ENCODE measurements at places on chromosomes 7 and 10. TPM values are rescaled to one million over a fixed set of nuclear protein-coding genes. Genes with fewer than 3 reads are reported as not detected.

DNA sequence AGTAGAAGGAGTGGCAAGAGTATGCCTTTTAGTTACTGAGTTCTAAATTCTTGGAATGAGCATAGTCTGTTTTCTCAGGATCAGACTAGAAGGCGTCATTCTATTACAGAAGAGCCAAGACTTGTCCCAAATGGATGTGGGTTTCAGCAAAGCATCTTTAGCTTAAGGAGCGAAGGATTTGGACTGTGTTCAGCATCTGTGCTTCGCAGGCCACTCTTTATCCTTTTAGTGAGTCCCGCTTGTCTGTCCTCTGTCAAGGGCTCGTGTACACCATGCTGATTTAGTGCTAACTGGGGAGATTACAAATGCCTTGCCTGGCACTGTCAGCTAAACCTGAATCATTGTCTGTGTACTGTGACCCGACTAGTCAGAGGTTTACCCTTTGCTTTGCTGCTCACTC, 465.7 kb downstream of the AUTS2 start:
- no peak for DNase-seq

DNA sequence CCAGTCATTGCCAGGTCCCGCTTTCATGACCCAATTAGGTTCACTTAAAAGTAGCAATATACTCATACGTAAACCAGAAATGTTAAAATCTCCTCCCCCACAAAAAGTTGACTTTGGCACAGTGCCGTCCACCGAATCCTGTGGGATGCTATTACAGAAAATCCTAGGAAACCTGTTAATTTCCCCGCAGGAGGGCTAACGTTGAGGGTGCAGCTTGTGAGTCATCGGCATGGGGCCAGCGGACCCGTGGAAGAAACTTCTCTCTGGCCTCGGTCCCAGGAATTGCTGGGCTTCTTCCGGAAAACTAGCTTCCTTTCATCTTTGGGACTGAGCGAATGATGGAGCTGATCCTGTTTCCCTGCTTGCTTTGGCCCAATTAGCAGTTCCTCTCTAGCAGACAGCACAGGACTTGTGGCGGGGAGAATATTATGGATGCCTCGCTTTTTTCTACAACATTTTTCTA, 13.5 kb downstream of the CRYGN start:
- DNase-seq = peak; percentile 99

- peak; percentile 61 for DNase-seq
These were observed 12.3 kb downstream of the CNPY1 start for GRCh38 chr7:155533827-155534690.

DNA sequence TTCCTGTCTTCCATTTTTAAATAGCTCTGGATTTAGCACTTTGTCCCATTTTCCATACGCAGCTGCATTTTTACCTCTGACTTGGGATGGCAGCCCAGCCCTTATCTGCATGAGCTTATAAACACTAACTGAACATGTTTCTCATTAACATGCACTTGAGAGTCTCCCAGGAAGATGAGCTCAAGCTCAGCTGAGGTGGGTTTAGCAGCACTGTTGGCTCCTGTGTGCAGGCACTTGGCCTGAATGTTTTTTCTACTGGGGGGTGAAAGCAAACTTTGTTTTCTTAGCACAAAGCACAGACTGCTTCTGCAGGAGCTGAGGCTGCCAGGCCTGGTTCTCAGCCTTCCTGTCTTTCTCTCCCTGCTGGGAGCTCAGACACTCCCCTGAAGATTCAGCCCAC, 1093.6 kb upstream of the AUTS2 start:
- no peak for DNase-seq

Gene HABP2
- not detected for total RNA-seq

Gene ARL3
- total RNA-seq = 16.3 TPM

DNA sequence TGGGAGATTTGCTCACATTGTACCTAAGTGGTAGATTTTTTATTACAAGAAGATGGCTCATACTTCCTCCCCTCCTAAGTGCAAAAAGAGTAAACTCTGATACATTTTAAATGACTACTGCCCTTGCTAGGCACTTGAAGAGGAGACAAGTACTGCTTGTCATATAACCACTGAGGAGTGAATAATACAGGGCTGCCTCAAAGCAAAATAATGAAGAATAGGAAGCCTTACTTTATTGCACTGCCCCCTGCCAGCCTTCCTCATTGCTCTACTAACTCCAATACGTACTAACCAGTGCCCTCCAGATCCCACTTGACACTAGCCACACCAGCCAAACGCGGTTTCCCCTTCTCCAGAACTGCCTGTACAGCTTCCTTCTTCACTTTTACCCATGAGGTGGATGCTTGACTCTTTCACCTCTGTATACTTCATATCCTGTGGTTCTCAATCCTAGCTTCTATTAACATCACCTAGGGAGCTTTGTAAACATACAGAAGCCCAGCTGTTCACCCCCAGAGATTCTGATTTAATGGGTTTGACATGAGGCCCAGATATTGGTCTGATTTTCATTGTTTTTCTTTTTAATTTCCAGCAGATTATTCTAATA, 11.7 kb upstream of the MTERF1 start:
- DNase-seq = no peak

DNA sequence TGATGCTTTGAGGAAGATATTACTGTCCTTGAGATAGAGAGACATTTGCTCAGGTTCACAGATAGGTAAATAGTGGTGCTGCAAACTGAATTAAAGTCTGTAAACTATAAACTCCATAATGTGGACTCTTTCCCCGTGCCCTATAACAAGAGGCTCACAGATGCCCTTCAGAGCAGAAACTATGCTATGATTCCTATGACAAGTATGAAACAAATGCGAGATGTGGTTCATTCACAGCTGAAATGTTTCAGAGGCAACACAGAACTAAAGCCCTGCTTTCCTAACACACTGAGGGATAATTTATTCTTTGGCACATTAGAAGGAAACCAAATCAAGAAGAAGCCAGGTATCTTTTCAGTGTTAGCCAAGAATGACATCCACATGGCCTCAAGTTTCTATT, 13.4 kb downstream of the CHUK start:
- no peak for DNase-seq

DNA sequence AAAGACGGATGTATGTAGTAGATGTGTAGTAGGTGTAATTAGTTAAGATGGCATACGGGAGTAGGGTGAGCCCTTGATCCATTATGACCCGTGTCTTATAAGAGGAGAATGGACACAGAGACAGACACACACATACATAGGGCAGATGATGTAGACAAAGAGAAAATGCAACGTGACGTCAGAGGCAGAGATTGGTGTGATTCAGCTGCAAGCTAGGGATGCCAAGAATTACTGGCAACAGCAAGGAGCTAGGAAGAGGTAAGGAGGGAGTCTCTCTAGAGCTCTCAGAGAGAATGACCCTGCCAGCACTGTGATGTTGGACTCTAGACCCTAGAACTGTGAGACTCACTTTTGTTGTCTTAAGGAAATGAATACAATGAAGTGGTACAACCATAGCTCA, 247.0 kb upstream of the HABP2 start:
- no peak for DNase-seq

Gene INA
- 1.1 TPM for total RNA-seq

DNA sequence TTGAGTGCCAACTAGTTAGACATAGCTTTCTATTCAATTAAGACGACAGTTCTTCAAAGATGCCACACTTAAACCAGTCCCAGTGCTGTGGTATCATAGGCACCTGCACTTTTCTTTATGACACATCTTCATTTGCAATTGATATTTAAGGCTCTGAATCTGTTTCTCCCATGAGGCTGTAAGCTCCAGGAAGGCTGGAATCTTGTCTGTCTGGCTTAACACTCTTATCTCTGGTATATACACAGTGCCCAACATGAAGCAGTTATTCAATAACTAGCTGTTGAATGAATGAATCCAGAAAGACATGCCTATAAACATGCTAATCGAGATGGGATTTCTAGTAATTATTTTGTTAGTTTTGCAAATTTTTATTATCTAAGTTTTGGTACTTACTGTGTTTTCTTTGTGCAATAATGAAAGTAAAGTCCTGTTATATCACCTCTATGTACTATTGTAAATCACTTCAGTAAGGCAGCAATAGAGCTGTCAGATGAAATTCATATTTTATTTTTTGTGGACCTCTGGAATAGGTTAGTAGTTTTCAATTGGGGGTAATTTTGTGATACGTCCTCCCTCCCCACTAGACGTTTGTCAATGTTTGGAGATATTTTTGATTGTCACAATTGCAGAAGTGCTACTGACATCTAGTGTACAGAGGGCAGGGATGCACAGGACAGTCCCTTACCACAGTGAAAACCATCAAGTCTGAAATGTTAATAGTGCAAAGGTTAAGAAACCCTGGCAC, 51.3 kb upstream of the STEAP4 start:
- peak; percentile 17 for DNase-seq

Gene WDFY4
- not detected for total RNA-seq

Gene NPC1L1
- total RNA-seq = 0.21 TPM

DNA sequence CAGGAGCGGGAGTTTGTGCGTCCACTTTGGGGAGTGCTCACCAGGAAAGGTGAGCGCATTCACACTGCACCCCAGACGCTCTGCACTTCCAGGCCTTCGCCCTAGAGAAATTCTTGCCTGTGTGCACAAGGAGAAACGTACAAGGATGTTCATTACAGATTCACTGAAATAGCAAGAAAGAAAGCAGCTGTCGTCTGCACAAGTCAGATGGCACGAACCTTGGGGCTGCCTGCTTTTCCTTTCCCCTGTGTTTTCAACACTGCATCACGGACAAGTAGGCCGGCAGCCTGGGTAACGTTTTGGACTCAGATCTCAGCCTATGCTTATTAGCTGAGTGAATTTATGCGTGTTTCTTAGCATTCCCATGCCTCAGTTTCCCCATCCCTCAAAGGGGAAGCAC, 546.8 kb upstream of the FOXK1 start:
- no peak for DNase-seq

Gene GRID1
- 2.3 TPM for total RNA-seq

DNA sequence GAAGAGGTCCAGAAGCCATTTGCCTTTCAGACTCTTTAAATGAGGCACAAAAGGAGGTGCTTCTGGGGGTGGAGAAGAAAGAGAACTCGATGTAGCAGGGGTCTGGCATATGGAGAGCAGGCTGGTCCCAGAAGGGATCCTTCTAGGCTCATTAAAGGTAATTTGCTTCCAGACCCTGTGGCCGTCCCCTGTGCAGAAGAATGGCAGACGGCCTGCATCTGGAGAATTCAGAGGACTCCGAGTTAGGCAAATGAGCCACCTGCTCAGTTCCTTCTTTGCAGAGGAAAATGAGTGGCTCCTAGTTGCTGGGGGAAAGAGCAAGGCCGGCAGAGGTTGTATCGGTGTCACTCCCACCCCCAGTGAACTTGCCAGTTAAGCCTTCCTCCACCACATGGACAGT, 73.8 kb upstream of the FAM180A start:
- no peak for DNase-seq

Gene TDRD1
- total RNA-seq = not detected

GRCh38 chr7:106794276-106795083, 70.6 kb upstream of the PIK3CG start:
- DNase-seq = no peak

DNA sequence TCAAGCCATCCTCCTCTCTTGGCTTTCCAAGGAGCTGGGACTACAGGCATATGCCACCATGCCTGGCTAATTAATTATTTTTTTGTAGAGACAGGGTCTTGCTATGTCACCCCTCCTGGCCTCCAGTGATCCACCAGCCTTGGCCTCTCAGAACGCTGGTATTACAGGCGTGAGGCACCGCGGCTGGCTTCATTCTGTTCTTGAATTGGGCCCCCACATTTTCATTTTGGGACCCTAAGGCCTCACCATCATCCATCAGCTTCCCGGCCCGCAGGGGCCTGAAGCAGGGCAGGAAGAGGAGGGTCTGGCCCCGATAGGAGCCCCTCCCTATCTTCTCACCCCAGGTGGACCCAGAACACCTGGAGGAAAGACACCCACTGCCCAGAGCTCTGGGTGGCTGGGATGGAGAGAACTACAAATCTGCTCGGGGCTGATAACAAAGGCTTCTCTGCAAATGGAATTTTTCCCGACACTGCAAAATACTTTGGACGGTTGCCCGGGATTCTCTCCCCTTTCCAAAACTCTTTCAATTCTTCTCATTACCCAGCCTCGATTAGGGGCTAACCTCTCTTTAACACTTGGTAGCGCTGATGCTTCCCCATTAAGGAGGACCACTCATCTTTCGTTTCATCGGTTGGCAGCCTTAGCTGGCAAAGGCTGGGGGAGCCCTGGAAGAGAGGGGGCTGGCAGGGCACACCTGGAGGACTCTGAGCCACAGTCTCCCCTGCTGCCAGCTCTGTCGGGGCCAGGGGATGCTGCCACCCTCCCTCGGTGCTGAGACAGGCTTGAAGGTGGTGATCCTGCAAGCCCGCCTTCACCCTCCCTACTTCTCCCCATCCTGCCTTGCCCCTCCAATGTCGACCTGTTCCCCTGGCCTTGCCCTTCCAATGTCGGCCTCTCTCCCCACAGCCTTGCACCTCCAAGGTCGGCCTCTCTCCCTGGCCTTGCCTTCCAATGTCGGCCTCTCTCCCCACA, 81.0 kb upstream of the GNA12 start:
- peak; percentile 40 for DNase-seq

Gene EXOC4
- total RNA-seq = 29.4 TPM

GRCh38 chr7:120760050-120760449, 97.9 kb downstream of the TSPAN12 start:
- DNase-seq = no peak

GRCh38 chr7:128262273-128263028, 21.4 kb downstream of the LEP start:
- DNase-seq = no peak

DNA sequence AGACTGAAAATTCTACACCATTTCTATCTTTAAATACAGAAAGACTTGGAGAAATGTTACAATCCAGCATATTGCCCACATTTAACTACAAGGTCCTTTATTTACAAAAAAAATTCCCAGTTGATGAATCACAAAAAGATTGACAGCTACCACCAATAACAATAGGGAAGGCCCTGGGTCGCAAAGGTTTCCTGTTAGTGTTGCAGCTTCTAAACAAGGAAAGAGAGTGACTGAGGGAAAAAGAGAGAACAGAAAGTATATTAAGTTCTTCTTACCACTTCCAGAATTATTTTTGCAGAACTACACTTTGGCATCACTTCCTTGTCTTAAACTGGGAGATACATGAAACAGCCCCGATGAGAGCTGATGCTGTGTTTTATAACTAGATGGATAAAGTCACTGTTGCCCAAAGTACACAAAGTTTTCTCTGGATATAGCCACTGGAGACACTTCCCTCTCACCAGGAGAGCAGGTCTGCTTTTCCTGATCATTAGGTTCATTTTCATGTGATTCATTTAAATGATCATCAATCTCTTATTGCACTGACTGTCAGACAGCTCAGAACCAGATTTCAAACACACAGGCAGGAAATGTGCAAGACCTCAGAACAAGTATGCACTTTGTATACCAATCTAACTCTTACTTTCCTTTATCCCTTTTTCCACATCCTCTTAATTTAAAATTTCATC, 57.0 kb downstream of the SHTN1 start:
- peak; percentile 39 for DNase-seq

- no peak for DNase-seq
These were observed 37.5 kb downstream of the AKR1C8 start for GRCh38 chr10:5147255-5147980.

- DNase-seq = no peak
These were observed 11.8 kb downstream of the RASGEF1A start for GRCh38 chr10:43254881-43255633.
